ENCODE measurements at places on chromosomes 16 and 17.
A peak's percentile ranks its signal among the peaks of the same experiment; 100 is the strongest.

GRCh38 chr16:76816475-76816874 lies 374.5 kb upstream of the MON1B start:
- no peak for DNase-seq

DNA sequence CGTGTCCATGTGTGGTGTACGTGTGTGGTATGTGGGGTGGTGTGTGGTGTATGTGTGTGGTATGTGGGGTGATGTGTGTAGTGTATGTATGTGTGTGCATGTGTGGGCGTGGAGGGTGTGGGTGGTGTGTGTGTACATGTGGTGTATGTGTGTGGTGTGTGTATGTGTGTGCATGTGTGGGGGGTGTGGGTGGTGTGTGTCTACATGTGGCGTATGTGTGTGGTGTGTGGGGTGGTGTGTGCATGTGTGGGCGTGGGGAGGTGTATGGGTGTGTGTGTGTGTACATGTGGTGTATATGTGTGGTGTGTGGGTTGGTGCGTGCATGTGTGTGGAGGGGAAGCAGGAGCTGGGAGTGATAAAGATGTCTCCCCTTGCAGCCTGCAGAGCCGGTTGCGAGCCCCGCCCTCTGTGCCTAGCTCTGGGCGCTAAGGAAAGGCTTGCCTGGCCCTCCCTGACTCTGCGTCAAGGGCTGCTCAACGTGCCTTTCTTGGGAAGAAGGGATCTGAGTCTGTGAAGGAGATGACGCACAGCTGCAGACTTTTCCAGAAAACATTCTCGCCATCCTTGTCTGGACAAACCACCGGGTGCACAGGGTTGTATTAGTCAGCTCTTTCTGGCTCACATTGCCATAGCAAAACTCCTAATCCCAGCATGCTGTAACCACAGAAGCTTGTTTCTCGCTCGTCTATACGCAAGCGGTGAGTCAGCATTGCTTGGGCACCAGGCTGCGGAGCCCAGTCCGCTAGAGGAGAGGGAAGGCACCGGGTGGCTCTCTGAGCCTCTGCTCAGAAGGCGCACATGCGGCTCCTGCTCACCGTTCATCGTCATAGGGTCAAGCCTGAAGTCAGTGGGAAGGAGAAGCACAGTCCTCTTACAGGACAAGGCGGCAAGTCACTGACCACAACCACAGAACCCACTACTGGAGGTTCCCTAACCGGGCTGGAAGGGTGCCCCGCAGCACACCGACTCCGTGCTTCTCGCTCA lies 2.0 kb upstream of the CD300H start:
- DNase-seq, result no peak

- no peak for DNase-seq
Observed at GRCh38 chr17:50043290-50044148, 12.4 kb upstream of the ITGA3 start.

- DNase-seq, result no peak
Observed at GRCh38 chr16:19136549-19137196, 22.9 kb downstream of the ITPRIPL2 start.

- DNase-seq, result peak; percentile 23
Observed at GRCh38 chr16:86517652-86518258, 7.4 kb downstream of the FOXF1 start.

GRCh38 chr17:82938873-82939620 lies 99.2 kb upstream of the ZNF750 start:
- DNase-seq, result no peak

- no peak for DNase-seq
Observed at GRCh38 chr17:82965371-82965770, 114.0 kb upstream of the METRNL start.

DNA sequence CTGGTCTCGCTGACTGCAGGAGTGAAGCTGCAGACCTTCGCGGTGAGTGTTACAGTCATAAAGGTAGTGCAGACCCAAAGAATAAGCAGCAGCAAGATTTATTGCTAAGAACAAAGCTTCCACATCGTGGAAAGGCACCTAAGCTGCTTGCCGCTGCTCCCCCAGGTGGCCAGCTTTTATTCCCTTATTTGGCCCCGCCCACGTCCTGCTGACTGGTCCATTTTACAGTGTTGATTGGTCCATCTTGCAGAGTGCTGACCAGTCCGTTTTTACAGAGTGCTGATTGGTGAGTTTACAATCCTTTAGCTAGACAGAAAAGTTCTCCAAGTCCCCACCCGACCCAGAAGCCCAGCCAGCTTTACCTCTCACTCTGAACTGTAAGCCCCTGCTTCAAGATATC lies 227.8 kb downstream of the ABCC12 start:
- no peak for DNase-seq

DNA sequence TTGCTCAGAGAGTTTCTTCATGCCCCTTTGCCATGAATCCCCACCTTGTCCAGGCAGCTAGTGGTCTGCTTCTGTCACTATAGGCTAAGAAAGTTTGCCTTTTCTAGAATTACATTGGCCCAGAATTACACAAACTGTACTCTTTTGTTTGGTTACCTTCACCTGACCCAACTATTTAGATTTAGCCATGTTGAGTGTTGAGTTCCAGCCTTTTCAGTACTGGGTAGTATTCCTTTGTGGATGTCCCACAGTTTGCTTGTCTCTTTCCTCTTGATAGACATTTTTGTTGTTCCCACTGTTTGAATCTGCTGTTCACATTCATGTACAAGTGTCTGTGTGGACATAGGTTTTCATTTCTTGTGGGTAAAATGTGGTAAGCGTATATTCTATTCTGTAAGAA lies 22.3 kb downstream of the USP10 start:
- no peak for DNase-seq

DNA sequence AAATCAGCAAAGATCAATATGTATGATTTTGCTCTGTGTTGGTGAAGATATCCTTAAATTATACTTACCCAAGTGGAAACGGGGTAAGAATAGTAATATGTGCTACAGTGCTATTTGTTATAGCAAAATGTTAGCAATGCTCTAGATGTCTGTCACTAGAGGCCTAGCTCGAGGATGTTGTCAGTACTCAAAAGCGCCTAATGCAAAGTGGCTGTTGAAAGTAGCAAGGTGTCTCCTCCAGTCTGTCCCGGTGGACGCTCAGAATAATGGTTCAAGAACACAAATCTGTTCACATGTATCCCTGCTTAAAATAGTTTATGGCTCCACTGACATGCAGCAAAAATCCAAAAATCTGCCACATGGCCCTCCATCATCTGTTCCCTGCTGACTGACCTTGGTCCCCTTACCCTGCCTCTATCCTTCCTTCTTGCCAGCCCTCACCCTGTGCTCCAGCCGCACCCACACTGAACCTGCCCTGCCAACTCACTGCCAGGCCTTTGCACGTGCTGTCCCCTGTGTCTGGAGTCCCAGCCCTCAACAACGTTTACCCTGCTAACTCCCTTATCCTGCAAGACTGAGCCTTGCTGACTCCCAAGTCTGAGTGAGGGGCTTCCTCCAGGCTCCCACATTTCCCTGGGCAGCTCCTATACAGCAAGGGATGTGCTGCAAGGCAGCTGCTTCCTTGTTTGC lies 9.6 kb upstream of the RNF112 start:
- no peak for DNase-seq

DNA sequence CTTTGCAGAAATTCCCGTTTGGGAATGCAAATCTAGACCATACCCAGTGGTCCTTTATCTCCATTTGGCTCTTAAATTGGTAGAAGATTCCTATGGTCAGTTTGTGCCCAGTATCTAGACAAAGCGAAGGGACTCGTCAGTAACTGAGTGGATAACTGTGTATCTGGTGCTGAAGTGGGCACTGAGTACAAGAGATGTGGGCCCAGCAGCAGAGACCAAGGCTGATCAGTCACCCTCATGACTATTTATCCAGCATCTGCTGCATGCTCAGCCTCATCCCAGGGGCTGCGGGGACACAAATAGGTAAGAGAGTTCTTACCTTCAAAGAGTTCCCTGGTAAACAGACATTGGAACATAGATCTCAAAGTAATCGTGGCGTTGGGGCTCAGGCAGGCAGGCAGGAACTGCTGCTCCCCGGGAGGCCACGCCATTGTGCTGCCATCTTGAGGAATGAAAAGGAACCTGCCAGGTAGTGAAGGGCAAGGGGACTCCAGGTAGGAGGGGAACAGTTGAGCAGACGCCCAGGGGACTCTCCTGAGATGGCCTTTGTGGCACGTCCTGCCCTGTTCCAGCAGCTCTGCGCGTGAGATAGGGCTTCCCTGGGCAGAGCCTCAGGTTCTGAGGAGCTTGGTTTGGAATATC lies 10.3 kb downstream of the NT5M start:
- peak; percentile 32 for DNase-seq

DNA sequence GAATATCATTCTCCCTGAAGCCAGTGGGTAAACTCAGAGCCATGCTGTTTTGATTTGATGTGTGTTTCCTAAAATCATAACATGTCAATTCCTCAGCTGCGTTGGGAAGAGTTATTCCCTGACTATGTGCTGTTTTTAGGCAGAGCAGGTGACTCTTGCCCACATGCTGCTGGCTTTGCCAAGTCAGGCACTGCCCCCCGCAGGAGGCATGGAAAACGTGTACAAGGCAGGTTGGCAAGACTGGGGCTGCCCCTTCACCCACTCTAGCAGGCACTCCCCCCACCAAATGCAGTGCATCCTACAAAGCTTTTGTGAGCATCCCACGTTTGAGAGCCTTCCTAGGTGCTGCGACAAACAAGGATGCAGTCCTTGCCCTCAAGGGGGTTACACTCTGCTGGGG lies 38.3 kb upstream of the NAT9 start:
- DNase-seq, result no peak

GRCh38 chr16:9647981-9648701 lies 534.1 kb downstream of the GRIN2A start:
- peak; percentile 5 for DNase-seq

DNA sequence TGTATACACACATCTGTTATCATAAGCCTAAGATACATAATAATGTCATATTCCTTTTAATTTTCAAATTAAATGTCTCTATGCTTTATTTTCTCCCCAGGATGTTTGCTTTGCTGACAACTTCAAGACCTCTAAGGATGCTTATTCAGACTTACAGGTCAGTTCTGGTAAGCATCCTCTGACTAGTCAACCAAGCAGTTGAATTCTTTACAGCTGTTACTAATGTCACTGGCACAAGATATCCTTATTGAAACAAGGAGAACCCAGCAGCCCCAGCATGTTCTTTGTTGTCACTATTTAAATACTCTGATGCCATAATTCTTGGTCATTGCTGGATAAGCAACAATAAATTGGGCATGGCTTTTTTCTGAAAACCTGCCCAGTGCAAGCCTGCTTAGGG lies 232.3 kb upstream of the PMFBP1 start:
- DNase-seq, result no peak

- no peak for DNase-seq
Observed at GRCh38 chr17:43713494-43714162, 45.0 kb downstream of the SOST start.

- DNase-seq, result no peak
Observed at GRCh38 chr16:25633549-25633948, 58.2 kb upstream of the HS3ST4 start.

DNA sequence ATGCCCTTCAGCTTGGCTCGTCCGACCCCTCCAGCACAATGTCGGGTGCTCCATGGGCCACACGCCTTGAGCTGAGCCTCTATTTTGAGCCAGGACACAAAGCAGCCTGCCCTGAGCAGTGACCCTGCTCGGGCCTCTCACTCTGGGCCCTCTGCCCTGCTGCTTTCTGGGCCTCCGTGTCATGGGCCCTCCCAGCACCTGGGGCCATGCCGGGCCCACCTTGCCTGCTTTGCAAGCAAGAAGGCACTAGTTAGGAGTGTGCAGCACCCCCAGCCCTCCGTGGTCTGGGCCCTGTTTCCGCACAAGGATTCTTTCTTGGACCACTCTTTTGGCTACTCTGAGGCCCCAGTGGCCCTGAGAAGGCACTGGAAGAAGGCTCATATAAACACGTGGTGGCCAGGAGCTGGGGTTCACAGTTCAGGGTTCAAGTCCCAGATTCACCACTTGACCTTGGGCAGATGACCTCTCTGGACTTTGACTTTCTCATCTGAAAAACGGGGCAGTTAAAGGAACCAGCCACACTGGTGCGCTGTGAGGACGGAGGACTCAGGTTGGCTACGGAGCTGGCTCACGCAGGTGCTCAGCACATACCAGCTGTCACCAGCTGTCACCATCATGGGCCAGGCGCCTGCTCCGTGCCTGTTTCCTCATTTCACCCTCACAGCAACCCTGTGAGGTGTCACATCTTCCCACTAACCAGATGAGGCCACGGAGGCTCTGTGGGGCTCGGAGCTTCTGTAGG lies 166.0 kb upstream of the GSE1 start:
- DNase-seq, result no peak

DNA sequence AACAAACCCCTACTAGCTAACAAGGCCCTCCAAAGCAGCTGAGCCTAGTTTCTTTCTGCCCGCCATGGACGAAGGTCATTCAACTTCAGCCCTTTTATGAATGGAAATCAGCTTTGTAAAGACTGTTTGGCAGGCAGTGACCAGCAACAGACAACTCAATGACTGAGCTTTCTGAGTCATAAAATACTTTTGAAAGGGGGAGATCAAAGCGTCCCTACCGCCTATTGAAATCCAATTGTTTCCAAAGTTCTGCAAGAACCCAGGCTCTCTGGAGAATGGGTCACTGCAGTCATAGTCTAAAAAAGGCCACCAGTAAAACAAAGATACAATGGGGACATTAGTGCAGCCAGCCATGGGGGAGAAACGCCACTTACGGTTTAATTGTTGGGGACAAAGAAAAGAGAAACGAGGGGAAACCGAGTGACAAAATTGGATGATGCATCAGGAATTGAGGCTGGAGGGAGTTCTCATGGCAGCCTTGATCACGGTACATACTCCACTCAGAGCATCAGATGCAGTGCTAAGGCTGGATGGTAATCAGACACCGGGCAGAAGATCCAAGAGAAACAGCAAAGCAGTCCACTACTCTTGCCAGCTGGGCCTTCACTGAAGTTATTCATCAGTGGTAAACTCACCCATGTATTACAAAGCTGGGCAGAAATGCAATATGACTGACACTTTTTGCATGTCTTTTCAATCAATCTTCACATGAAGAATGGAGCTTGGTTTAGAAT lies 9.8 kb downstream of the ADAMTS18 start:
- DNase-seq, result no peak

DNA sequence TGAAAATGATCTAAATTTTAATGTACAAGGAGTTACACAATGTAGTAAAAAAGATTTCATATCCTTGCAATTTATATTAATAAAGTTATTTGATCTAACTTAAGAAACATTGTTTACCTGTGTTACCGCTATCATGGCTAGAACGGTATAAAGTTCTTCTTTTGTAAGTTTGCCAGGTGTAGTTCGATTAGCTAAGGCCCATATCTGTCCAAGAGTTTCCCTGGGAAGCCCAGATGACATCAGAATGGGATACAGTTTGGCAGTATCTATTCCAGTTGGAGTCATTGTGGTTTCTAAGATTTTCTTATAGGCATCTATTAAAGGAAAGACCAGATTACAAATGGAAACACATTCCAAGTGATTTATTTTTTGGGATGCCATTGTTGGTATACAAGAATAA lies 37.5 kb downstream of the SYNRG start:
- no peak for DNase-seq

- no peak for DNase-seq
Observed at GRCh38 chr17:49255125-49255524, 24.5 kb upstream of the PHOSPHO1 start.

DNA sequence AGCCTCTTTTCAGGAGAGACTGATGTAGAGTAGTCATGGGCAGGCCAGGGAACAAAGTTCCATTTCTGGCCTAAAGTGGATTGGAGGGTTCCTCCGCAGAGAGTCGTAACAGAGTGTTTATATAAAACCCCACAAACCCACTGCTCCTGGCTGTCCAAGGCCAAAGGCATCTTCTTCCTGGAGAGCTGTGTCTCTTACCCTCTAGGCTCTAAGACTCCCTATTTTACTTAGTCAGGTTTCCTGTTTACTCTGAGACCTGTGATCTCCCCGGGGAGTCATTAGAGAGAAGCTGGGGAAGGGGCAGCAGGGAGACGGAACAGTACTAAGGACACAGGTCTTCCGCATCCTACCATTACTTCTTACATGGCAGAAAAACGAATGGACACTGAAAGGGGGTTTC lies 69.5 kb downstream of the HIC1 start:
- DNase-seq, result no peak

- no peak for DNase-seq
Observed at GRCh38 chr16:9183682-9184353, 92.4 kb downstream of the HAPSTR1 start.

Measured in substantia nigra (tissue), 51 donors.